ENCODE measurements at places on chromosomes 1 and 21.

DNA sequence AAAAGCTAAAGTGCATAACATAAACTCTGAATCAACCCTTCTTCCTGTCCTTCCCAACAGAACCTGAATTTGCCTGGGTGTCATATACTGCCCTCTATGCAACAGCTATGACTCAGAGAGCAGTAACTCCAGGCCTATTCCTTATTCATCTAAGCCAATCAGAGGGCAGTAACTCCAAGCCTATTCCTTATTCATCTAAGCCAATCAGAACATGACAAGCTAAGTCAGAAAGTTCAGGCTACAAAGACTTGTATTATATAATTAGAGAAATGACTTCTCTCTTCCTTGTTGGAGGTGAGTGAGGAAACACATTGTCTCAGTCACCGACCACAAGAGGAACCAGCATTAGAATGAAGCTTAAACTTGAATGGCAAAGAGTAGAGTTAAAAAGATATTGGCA, 26.2 kb upstream of the TADA1 start:
- DNase-seq: no peak

- DNase-seq: no peak
These were observed 60.7 kb downstream of the LRRC8D start for GRCh38 chr1:89881415-89882058.

GRCh38 chr1:104853276-104853675, 1103.6 kb downstream of the AMY1C start:
- no peak for DNase-seq

- no peak for DNase-seq
These were observed 330.5 kb downstream of the SRGAP2C start for GRCh38 chr1:121515235-121515634.

DNA sequence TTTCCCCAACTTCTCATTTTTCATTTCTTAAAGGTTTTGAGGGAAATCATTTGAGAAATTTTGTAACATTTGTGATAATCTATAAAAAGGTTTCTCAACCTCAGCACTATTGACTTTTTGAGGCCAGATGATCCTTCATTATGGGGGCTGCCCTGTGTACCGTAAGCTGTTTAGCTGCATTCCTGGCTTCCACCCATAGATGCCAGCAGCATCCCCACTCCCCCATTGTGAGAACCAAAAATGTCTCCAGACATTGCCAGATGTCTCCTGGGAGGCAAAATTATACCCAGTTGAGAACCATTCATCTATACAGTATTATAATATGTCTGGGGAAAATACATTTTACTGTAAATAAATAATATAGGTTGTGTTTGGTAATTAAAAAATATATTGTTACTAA, 146.0 kb downstream of the PBX1 start:
- no peak for DNase-seq

DNA sequence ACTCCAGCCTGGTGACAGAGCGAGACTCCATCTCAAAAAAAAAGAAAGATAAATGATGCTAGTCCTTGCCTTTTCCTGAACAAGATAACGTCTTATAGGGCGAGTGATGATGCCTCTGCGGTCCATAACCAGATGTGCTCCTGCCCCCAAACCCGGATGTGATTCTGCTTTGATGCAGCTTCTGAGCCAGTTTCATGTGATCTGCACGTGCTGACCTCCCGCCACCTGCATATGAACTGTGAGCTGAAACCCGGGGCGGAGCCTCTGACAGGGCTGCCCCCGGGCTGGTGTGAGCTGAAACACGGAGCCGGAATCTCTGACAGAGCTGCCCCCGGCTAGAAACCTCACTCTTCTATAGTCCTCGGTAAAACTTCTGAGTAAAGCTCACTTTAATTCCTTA, 1.3 kb downstream of the KRTAP12-4 start:
- no peak for DNase-seq

GRCh38 chr1:206655471-206655882, 20.1 kb downstream of the DYRK3 start:
- no peak for DNase-seq

GRCh38 chr1:11648732-11649158, 5.5 kb downstream of the FBXO2 start:
- DNase-seq: no peak

Data from fibroblast of the conjunctiva (primary cell).